ENCODE measurements at places on chromosomes 5 and 9.

- DNase-seq = no peak
These were observed 90.3 kb upstream of the ZNF366 start for GRCh38 chr5:72597456-72597948.

DNA sequence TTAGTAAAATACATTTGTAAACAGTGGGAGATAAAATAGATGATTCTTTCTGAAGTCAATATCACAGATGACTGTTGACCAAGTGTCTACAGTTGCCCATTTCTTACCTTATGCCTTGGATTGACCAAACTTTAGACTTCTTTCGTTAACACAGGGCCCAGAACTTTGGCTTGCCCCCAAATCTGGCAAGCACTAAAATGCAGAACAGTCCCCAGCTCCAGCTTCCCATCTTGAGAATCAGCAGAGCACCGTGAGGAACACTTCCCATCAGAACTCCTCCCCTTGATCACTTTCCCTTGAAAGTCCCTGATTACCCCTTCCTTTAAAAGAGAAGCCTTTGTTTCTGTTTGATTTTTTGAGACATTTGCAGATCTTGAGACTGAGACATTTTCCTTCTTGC, 1039.9 kb downstream of the TLE1 start:
- no peak for DNase-seq

DNA sequence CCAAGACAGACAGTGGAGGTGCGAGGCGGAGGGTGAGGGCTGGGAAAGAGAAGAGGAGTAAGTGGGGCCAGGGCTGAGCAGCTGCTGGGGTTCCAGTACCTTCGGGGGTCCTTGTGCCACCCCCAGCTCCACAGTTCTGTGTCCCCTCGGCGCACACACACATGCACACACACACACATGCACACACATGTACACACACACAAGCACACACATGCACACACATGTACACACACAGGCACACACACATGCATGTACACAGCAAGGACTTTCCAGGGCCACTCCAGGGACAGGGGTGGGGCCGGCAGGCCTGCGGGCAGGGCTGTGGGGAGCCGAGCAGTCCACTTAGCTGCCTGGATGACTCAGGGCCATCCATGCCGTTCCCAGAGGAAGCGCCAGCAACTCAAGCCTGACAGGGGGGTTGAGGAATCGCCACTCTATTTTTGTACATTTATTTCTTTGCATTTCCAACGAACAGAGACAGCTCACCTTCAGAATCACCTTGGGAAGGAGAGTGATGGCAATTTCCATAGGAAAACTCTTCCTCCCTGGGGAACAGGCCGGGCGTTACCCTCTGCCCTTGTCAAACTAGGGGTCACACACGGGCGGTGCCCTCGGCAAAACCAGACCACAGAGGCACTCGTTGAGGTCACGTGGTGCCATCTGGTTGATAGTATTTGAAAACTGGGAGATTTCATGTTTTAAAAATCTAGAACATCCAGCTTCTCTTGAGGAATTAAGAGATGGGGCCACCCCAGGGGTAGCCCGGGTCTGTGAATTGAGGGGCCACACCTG, 135.7 kb downstream of the ADAMTS2 start:
- no peak for DNase-seq

GRCh38 chr5:30523061-30523460, 670.4 kb upstream of the CDH6 start:
- no peak for DNase-seq

- no peak for DNase-seq
These were observed 38.3 kb upstream of the FBXL17 start for GRCh38 chr5:108420158-108420557.

- no peak for DNase-seq
These were observed 34.5 kb upstream of the GLIS3 start for GRCh38 chr9:4334410-4334813.

Measured in cortex of kidney (tissue), 1 donor.